ENCODE measurements at places on chromosomes 2 and 18.

DNA sequence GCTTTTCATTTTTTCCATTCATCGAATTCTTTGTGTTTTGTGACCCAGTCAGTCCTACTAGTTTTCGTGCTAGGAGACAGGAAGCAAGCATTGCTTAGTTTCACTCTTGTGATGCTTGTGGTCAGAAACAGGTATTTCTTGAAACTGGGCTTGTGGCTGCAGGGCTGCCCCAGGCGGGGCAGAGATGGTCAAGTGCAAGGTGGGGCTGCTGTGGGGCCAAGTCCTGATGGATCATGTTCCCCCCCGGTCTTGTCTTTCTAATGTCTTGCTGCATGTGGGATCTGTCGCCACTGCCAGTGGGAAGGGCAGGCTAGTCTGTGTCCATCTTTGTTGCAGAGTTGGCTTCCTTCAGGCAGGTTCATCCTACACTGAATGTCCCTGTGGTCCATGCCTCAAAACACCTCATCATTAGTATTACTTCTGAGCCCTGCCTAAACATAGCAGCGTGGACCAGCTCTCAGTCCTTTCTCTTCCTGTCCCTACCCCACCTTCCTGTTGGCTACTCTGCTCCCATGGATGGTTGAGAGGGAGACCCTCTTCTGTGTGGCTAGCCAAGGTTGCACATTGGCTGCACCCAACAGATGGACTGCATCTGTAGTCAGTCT lies 38.7 kb downstream of the INPP4A start:
- no peak for DNase-seq

DNA sequence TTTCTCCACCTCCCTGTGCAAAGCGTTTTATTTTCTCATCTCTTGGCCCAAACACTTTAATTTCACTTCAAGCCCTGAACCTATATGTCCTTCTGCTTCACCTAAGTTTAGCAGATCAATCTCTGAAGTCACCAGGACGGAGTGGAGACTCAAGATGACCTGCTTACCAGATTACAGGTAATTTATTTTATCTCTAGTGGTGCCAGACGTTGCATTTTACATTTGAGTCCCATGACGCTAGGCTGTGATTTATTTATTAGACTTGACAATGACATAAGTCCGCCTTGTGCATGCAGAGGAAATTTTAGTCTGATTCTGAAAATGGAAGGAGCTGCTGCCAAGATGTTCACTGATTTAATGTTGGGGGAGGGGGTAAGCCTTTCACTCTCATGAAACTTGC lies 73.9 kb downstream of the MRO start:
- no peak for DNase-seq

DNA sequence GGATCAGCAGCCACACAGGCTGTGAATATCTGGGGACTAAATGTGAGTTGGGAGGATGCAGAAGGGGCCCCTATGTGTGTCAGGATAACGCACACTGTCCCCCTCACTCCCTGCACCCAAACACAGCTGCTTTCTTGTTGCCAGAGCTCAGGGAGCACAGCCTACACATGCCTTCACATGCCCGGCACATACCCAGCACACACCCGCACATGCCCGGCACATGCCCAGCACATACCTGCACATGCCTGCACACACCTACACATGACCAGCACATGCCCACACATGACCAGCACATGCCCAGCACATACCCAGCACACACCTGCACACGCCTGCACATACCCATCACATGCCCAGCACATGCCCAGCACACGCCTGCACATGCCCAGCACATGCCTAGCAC lies 75.6 kb downstream of the TPO start:
- no peak for DNase-seq

- no peak for DNase-seq
Measured at GRCh38 chr2:31101701-31102100, 36.5 kb downstream of the GALNT14 start.

- no peak for DNase-seq
Measured at GRCh38 chr2:231521443-231521842, 8.8 kb downstream of the NMUR1 start.

DNA sequence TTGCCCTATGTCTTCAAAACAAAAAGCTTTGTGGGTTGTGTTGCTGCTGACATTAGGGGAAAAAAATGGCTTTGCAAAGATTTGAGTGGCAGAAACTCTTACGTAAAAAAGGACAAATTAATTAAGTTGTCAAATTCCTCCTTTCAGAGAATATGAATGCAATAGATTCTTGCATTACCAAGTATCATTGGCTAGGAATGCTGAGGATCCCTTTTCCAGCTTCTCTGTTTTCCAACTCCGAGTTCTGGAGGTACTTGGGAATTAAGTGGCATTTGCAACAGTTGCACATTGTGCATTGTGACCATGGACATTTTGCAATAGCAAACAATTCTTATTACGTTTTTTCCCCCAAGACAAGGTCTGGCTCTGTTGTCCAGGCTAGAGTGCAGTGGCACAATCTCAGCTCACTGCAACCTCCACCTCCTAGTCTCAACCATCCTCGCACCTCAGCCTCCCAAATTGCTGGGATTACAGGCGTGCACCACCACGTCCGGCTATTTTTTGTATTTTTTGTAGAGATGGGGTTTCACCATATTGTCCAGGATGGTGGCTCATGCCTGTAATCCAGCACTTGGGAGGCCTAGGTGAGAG lies 29.9 kb upstream of the PPP1CB start:
- no peak for DNase-seq

DNA sequence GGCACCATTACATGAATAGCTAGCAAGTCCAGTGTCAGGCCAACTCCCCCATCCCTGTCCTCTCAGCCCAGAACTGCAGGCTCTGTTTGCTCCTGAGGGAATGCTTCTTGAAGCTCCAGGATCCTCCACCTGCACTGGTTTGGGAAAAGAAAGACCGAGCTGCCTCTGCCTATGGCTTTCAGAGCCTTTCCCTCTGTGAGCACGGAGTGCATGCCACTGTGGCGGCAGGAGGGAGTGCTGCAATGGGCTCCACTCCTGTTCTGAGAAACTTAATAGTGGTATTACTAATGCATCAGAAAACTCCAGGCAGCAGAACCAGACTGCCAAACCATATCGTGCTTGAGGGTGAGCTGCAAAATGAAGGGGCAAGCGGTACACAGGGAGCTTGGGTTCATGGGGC lies 271.8 kb downstream of the SRBD1 start:
- no peak for DNase-seq

DNA sequence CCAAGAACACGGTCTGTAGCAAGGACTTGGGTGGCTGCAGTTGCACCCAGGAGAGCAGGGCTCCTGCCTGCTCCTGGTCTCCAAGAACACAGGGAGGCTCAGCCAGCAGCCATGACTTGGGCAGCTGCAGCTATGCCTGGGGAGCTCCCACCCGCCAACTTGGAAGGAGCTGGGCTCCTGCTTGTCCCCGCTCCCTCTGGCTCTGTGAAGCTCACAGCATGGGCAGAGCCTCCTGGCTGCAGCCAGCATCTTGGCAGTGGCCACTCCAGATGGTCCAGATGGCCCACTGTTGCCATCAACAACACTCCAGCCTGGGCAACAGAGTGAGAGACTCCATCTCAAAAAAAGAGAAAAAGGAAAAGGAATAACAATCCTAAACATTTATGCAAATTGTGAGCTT lies 5.2 kb downstream of the ZSCAN30 start:
- no peak for DNase-seq

DNA sequence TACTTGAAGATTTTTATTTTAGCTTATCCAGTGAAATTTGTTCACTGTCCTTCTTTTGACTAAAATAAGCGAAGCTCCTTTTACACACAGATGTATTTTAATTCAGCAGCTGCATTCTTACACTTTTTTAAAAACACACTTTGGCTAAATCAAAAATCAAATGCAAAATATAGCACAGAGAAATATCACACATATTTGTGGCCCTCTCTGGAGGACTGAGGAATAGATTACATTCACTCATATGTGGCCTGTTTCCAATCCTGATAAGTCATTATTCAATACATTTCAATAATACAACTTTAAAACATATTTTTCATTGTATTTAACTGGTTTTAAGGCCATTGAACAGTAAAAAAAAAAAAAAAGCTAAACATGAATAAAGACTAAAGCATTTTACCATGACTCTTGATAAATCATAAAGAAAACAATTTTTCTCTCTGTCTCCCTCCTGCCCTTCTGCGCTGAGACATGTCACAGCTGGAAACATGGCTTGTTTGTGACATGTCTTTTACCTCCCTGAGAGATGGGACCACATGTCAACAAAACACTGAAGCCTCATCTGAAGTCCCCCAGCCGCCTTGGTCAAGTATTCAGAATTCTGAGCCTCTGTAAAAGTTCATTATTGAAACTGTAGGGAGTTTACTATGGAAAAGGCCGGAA lies 221.0 kb downstream of the ZNF407 start:
- no peak for DNase-seq

DNA sequence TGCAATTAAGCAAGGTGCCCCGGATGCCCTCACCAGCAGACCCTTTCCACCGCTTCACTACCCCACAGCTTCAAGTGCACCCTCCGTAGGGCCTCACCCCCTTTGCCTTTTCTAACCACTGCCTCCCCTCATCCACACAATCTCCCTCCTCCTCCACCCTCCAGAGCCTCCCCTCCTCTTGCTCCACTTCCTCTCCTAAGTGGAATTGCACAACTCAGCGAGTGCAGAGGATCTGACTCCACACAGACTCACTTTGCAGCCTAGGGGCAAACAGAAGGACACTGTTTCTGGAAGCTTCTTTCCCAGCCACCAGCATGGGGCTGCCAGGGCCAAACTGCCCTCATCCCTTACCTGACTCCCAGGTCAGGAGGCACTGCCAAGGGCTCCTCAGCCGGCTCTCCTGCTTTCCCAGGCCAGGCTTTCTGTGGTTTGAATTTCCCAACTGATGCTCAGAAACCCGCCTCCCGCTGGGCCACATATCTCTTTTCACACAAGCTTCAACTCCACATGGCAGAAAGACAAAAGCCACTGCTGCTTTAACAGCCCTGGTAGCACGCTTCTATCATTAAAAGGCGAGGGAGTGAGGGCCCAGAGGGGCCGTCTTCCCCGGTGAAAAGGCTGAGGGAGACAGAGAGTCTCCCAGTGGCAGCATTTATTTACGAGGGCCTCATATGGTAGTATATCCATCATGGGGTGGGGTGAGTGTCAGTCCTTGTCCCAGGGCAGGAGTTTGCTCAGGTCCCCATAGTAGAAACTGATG lies 74.7 kb upstream of the MGAT4A start:
- DNase-seq: no peak

DNA sequence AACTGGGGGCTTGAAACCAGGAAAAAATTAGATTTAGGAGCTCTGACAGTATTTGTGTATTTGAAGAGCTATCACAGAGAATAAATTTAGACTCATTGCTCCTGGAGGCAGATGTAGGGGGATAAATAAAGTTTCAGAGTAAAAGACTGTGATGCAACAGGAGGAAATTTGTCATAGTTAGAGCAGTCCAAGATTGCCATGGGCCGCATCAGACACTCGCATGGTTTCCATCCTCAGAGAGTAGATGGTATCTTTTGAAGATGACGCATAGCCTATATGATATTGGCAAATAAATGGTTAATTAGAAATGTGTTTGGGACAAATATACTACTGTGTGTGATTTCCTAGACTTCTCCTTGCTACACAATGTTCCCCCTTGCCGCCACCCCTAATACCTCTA lies 170.5 kb downstream of the FTCDNL1 start:
- DNase-seq: no peak

GRCh38 chr18:55489034-55489986 lies 98.7 kb downstream of the TCF4 start:
- DNase-seq: no peak

GRCh38 chr2:238505119-238505891 lies 78.6 kb downstream of the ASB1 start:
- no peak for DNase-seq

- DNase-seq: no peak
Measured at GRCh38 chr2:238695538-238695937, 152.3 kb upstream of the TWIST2 start.

DNA sequence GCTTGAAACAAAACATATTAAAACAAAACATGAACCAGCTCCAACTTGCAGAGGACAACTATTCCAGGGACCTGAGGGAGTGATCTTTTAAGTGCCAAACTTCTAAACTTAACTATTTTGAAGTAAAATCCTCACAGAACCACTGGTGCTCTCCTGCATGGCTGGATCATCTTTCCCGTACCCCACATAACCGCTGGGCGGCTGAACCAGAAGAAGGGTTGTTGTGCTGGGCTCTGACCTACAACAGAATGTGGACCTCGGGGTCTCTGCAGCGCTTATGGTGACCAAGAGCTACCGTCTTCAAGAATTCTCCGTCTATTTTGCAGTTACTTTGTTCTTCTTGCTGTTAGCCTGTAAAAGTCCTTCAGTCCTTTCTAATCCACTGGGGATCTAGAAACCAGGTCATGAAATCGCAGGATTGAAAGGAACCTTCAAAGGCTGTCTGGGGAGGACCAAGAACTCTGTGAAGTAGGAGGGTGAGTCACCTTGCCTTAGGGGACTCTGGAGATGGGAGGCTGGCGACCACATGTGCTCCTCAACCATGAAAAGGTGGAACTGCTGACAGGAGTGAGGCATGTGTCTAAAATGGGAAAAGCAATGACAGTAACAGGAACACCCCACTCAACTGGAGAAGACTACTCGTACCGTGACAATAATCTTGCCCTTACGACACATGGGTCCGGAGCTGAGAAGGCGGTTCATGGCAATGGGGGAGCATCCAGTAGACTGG lies 46.6 kb downstream of the HDLBP start:
- no peak for DNase-seq

GRCh38 chr18:56812674-56813073 lies 161.5 kb downstream of the WDR7 start:
- DNase-seq: no peak

DNA sequence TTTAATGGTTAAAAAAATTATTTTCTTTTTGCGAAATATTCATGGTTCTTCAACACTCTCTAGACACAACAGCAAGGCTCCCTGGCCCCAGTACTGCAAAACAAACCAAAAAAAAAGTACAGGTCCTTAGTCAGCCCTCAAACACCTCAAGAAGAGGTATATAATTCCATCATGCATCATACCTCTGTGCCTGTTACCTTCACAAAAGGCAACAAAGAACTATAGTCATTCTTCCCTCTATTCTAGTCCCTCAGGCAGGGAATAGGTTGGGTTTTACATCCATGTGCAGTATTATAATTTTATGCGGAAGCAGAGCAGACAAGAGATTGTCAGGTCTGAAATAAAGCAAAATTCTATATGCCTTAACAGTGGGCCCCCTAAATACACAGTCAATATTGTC lies 8.5 kb downstream of the NFE2L2 start:
- DNase-seq: no peak

- DNase-seq: no peak
Measured at GRCh38 chr2:146984014-146984413, 860.8 kb upstream of the ACVR2A start.

- DNase-seq: no peak
Measured at GRCh38 chr18:62341473-62341872, 16.4 kb downstream of the TNFRSF11A start.

GRCh38 chr18:64919971-64920570 lies 771.2 kb upstream of the LINC00305 start:
- DNase-seq: no peak

GRCh38 chr2:150606380-150607060 lies 119.1 kb upstream of the RND3 start:
- no peak for DNase-seq

GRCh38 chr2:24970483-24971285 lies 1.1 kb downstream of the DNAJC27 start:
- no peak for DNase-seq
